ENCODE measurements at places on chromosomes 4 and X. TPM values are rescaled to one million over a fixed set of nuclear protein-coding genes. Genes with fewer than 3 reads are reported as not detected.

SCML2 gene
- total RNA-seq = 0.22 TPM

CABS1 gene
- not detected for total RNA-seq

REPS2 gene
- 0.74 TPM for total RNA-seq

CT45A5 gene
- not detected for total RNA-seq

PPP4R3C gene
- total RNA-seq = not detected

BBS7 gene
- total RNA-seq = 5.1 TPM

All from CD4-positive, CD25-positive, alpha-beta regulatory T cell (primary cell).